ENCODE measurements at places on chromosomes 6 and 20. TPM values are rescaled to one million over a fixed set of nuclear protein-coding genes. Genes with fewer than 3 reads are reported as not detected.

ETV7 gene
- 3.1 TPM for total RNA-seq

HLA-DMA gene
- total RNA-seq, result 8.5 TPM

SLA2 gene
- total RNA-seq, result 28.7 TPM

RBPJL gene
- not detected for total RNA-seq

GINS1 gene
- 1.3 TPM for total RNA-seq

BCAS4 gene
- total RNA-seq, result 17.8 TPM

SRMS gene
- total RNA-seq, result not detected

BRPF3 gene
- 36.7 TPM for total RNA-seq

CPXM1 gene
- not detected for total RNA-seq

SNAI1 gene
- total RNA-seq, result 0.44 TPM

TRAPPC3L gene
- total RNA-seq, result not detected

UTRN gene
- total RNA-seq, result 227 TPM

MOCS3 gene
- total RNA-seq, result 8.9 TPM

TBC1D7 gene
- total RNA-seq, result 12.6 TPM

HAO1 gene
- total RNA-seq, result not detected

RIMS1 gene
- not detected for total RNA-seq

GNRH2 gene
- 1.2 TPM for total RNA-seq

EIF6 gene
- 52.3 TPM for total RNA-seq

TRIM10 gene
- total RNA-seq, result not detected

MYBL2 gene
- total RNA-seq, result 0.11 TPM

DZANK1 gene
- 3.0 TPM for total RNA-seq

ANKRD66 gene
- not detected for total RNA-seq

ATP6V1G2 gene
- 6.0 TPM for total RNA-seq

ADAT2 gene
- total RNA-seq, result 11.2 TPM

CST2 gene
- total RNA-seq, result not detected

TRIM31 gene
- total RNA-seq, result 0.20 TPM

GNMT gene
- total RNA-seq, result 1.2 TPM

TMEM74B gene
- not detected for total RNA-seq

HRH3 gene
- not detected for total RNA-seq

MAS1 gene
- total RNA-seq, result not detected

MRAP2 gene
- total RNA-seq, result not detected

TFAP2D gene
- not detected for total RNA-seq

NRSN1 gene
- total RNA-seq, result not detected

EPB41L1 gene
- 0.17 TPM for total RNA-seq

CTCFL gene
- total RNA-seq, result not detected

NANP gene
- 2.0 TPM for total RNA-seq

Data from CD4-positive, alpha-beta memory T cell (primary cell).